ENCODE measurements at places on chromosomes 2 and 18.

GRCh38 chr2:178782236-178782635 lies 25.0 kb downstream of the TTN start:
- no peaks in the 10 kb centered on the region for H3K36me3 ChIP-seq
- no peaks in the 10 kb centered on the region for H3K27me3 ChIP-seq
- no peak overlapping the region for H3K27ac ChIP-seq
- DNase-seq = no peak
- no peaks in the 10 kb centered on the region for H3K4me1 ChIP-seq

DNA sequence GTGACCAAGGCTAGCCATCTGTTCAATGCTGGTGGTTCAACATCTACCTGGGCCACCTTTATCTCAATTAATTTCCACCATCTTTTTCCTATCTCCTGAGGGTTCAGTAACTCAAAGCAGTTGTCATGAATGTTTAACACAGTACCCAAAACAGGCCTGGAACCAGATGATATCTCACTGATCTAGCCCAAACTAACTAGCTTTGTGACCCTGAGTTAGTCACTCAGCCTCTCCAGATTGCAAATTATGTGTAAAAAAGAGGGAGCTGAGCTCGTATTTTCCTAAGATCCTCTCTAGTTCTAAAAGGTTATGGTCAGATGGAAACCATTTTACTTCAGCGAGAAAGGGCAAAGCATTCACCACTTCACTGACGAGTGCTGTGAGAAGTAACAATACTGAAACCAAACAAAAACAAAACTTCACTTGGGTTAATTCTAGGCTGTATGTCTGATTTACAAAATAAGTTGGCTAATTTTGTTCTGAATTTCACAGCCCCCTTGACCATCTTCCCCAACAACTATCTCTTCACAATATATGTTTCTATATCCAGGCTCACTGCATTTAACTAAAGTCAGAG lies 14.8 kb downstream of the SPRED2 start:
- H3K4me3 ChIP-seq = no peak overlapping the region
- H3K36me3 ChIP-seq = no peaks in the 10 kb centered on the region
- peak overlapping the region; percentile 18 for H3K27ac ChIP-seq
- DNase-seq = no peak

- no peak overlapping the region for H3K4me3 ChIP-seq
- H3K36me3 ChIP-seq = peaks cover 100% of the 10 kb centered on the region
- peaks cover 46% of the 10 kb centered on the region for H3K4me1 ChIP-seq
- peak overlapping the region; percentile 32 for H3K27ac ChIP-seq
- no peaks in the 10 kb centered on the region for H3K27me3 ChIP-seq
Measured at GRCh38 chr2:54626884-54627283, 96.6 kb upstream of the EML6 start.

DNA sequence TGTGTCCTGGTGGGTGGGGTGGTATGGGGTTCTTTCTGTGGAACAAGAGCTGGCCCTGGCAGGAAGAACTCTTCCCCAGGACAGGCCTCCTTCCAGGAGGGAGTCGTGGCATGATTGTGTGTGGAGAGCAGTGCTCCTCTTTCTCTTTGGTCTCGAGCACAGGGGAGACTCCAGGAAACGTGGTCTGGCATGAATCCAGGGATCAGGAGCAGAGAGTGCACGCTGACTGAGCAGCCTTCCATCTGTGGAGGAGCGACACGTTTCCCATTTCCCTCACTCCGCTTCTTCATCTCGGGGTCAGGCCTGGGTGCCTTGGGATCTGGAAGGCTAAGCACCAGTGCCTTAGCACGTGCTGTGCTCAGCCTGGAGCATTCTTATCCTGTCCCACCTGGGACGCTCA lies 132.0 kb upstream of the HDAC4 start:
- peaks cover 70% of the 10 kb centered on the region for H3K27me3 ChIP-seq
- no peak overlapping the region for H3K4me3 ChIP-seq
- DNase-seq = no peak
- H3K4me1 ChIP-seq = no peaks in the 10 kb centered on the region
- no peaks in the 10 kb centered on the region for H3K36me3 ChIP-seq

DNA sequence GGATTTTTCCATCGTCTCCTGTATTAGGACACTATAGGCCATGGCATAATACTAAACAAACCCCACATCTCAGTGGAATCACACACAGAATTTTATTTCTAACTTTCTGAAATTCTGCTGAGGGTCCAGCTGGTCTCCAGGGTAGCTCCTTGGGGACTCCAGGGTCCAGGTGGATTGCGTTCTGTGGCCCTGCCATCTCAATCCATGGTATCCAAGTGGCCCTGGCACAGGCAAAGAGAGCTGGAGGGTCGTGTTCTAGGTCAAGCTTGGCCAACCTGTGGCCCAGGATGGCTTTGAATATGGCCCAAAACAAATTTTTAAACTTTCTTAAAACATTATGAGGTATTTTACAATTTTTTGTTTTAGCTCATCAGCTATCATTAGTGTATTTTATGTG lies 134.6 kb downstream of the CTIF start:
- peaks cover 4% of the 10 kb centered on the region for H3K36me3 ChIP-seq
- no peaks in the 10 kb centered on the region for H3K27me3 ChIP-seq
- H3K4me3 ChIP-seq = no peak overlapping the region
- no peaks in the 10 kb centered on the region for H3K4me1 ChIP-seq

DNA sequence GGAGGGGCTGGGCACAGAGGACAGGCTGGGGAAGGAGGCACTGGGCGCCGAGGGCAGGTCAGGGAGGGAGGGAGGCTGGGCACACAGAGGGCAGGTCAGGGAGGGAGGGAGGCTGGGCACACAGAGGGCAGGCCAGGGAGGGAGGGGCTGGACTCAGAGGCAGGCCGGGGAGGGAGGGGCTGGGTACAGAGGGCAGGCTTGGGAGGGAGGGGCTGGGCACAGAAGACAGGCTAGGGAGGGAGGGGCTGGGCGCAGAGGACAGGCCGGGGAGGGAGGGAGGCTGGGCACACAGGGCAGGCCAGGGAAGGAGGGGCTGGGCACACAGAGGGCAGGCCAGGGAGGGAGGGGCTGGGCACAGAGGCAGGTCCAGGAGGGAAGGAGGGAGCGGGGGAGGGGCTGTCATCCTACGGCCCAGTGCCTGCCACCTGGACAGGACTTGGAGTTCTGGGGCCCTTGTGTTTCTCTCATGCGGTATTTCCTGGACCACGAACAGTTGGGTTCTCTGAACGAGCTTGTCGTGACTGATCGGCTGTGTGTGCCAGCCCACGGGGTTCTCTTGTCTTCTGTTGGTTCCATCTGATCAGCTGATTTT lies 46.7 kb upstream of the KCNG2 start:
- H3K27me3 ChIP-seq = no peaks in the 10 kb centered on the region
- H3K4me1 ChIP-seq = no peaks in the 10 kb centered on the region
- H3K27ac ChIP-seq = no peak overlapping the region
- peaks cover 15% of the 10 kb centered on the region for H3K36me3 ChIP-seq

DNA sequence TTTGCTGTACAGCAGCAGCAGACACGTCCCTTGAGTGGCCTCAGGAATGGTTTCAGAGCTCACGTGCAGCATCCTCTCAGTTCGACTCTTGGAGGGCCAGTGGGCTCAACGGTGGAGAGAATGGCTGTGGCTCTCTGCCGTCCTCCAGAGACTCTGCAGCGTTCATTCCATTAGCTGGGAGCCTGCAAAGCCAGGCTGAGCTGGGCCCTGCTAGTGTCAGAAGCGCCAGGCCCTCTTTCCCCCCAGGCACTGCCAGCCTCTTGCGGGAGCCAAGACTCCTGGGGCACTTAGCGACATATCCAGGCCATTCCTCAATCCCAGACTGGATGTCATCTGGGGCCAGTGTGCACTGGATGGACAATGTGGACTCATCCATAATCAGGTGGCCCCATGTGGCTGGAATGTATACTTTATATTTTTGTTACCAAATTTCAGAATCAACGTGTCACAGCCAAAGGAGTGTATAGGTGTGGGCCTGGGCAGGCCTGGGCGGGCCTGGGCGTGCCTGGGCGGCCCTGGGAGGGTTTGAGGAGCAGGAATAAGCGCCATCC lies 125.1 kb upstream of the EPAS1 start:
- H3K4me1 ChIP-seq = no peaks in the 10 kb centered on the region
- no peaks in the 10 kb centered on the region for H3K36me3 ChIP-seq
- H3K4me3 ChIP-seq = no peak overlapping the region
- DNase-seq = no peak

DNA sequence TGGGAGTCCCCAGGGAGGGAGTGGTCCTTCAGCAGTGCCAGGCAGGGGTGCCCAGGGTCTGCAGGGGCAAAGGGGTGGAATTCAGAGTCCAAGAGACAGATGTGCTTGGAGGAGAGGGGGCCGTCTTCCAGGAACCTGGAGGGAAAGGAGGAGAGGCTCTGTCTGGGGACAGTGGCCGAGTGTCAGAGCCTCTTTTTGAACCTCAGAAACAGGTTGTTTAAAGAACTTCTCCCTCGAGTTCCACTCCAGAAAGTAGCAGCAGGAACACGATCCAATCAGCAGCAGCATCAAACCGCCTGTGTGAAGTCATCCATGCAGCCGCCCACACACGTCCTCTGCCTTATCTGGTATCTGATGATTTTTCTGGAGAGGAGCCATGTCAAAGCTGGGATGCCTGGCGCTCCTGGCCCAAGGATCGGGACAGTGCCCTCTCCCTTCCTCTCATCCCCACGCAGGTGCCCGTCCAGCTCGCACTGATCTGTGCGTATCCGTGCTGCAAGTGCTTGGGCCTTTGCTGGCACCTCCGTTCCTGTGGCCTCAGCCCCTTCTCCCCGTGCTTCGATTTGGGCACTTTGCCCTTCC lies 205.1 kb downstream of the NDUFA10 start:
- H3K27me3 ChIP-seq = peaks cover 77% of the 10 kb centered on the region
- no peak for DNase-seq
- no peaks in the 10 kb centered on the region for H3K36me3 ChIP-seq
- H3K4me1 ChIP-seq = peaks cover 8% of the 10 kb centered on the region
- H3K27ac ChIP-seq = no peak overlapping the region

- H3K27ac ChIP-seq = no peak overlapping the region
- DNase-seq = no peak
- peaks cover 68% of the 10 kb centered on the region for H3K27me3 ChIP-seq
- no peaks in the 10 kb centered on the region for H3K36me3 ChIP-seq
Measured at GRCh38 chr2:176892676-176893226, 319.8 kb upstream of the HNRNPA3 start.

DNA sequence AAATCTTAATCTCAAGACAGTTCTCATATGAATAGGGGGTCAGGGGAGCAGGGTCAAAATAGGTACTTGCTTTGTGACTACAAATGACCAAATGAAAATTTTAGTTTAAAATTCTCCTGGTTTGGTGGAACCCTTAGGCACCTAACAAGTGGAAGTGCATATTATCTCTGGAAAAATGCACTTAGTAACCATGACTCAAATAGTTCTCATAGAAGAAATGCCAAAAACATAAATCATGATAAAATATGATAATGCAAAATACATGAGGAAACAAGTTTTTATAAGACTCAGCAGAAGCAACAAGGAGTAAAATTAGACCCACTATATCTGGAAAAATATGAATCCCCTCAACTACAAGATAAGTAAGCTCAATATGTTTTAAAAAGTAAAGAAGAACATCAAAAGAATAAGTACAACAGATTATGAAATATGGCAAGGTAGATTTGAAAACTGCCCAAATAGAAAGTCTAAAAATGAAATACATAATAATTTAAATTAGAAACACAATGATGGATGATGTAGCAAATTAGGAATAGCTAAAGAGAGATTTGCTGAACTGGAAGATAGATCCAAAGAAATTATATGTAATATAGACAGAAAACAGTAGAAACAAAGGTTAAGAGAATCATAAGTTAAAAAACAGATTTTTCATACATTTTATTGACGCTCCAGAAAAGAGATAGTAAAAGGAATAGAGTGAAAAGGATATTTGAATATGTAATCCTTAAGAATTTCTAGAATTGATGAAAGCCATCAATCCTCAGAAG lies 308.3 kb downstream of the SETBP1 start:
- H3K4me3 ChIP-seq = no peak overlapping the region
- no peaks in the 10 kb centered on the region for H3K27me3 ChIP-seq
- no peaks in the 10 kb centered on the region for H3K36me3 ChIP-seq
- DNase-seq = no peak

GRCh38 chr18:14031053-14031452 lies 101.2 kb downstream of the ZNF519 start:
- no peak overlapping the region for H3K27ac ChIP-seq
- no peaks in the 10 kb centered on the region for H3K4me1 ChIP-seq
- no peaks in the 10 kb centered on the region for H3K27me3 ChIP-seq
- no peak overlapping the region for H3K4me3 ChIP-seq
- no peaks in the 10 kb centered on the region for H3K36me3 ChIP-seq

All from Calu3 (cell line).